B cell (primary cell): ENCODE measurements at places on chromosomes 4 and X. TPM values are rescaled to one million over a fixed set of nuclear protein-coding genes. Genes with fewer than 3 reads are reported as not detected.
A peak's percentile ranks its signal among the peaks of the same experiment; 100 is the strongest.

DNA sequence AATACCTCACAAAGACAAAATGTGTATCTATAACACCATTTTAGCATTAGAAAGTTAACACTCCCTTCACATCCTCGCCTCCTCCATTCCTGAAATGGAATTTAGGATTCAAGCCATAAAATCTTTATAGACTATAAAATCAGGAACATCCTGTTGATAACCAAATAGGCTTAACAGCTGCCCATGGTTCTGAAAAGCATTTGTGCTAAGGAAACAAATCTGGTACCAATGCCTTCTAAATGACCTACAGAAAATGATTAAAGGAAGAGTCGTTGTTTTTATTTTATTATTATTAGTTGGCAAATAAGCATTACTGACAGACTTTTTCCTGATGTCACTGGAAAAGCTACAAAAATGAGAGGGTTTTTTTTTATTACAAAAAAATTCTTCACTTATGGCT is 79.8 kb downstream of the PAPSS1 start:
- DNase-seq: no peak

DNA sequence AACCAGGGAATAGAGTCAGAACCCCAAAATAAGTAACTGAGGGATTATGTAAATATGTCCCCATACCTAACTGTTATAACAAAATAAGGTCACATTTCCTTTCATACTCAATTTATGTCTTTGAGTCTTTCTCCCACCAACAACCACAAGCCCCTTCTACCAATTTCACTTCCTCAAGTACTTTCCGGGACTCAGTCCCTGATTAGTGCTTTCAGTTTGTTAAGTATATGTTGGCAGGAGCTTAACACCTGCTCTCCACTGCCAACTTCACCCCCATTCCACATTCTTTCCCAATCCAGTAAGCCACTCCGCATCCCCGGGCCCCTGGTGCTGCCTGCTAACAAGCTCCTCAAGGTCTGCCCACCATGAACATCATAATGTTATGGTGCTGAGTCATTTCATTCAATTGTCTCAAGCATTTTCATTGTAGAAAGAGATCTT is 71.3 kb upstream of the SPRY1 start:
- DNase-seq: peak; percentile 69

DNA sequence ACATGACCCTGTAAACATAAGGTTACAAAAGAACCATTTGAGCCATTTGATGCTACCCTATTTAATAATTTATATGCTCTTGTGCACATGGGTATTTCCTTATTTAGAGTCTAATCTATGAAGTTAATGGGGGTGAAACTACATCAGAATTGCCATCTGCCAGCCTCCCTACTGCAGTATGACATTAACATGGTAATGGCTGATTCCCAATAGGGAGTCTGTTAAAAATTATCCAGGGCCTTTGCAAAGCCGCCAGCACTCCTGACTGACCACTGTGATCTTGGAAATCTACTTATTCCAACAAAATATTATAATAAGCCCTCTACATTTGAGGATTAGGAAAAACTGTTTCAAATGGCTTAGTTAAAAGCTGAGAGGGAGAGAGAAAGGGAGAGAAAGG is 153.7 kb downstream of the CLCN4 start:
- DNase-seq: no peak

GRCh38 chr4:172998527-172999469 is 169.8 kb upstream of the GALNT7 start:
- DNase-seq: no peak

CCSER1 gene
- 10.7 and 13.7 TPM in 2 replicates for polyA plus RNA-seq
